NCI-H1092 (cell line): ENCODE measurements at places on chromosomes 2 and 18.

DNA sequence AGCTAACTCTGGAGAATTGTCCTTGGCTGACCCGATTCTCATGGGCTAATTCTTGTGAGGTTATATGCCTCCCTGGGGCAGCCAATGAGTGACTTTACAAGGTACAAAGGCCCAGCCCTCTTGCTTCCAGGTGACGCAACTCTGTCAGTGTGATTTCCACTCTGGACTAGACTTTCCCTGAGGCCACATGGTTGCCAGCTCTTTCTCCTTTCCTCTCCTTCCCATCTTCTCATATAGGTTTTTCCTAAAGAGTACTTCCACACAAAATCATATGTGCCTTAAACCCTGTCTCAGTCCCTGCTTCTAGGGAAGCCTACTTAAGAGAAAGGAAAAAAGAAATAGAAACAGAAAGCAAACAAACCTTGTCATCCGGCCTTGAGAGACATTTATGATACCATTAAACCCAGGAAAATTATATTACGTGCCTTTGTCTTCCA lies 226.2 kb upstream of the ZSWIM2 start:
- DNase-seq, result no peak

DNA sequence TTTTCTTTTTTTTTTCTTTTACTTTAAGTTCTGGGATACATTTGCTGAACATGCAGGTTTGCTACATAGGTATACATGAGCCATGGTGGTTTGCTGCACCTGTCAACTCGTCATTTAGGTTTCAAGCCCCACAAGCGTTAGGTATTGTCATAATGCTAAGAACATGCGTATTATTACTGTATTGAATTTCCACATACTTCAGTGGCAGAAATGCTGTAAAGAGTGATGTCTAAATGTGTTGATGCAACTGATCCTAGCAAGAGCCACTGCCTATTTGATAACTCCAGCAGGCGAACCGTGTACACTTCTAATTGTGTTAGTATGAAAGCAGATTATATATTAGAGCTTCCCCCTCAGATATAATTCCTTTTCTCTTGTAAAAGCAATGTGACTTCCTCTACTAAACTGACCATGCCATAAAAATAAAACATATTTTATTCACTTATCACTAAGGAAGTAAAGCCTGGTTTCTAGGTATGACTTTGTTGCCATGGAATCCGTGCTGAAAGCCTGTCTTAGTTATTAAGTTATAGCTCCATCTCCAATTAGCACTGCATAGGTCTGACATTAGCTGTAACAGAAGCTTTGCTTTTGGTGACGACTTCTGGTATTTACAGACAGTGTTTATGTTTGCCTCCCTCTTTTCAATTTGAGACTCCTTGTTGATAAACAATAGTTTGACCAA lies 280.0 kb downstream of the GALR1 start:
- DNase-seq, result no peak

DNA sequence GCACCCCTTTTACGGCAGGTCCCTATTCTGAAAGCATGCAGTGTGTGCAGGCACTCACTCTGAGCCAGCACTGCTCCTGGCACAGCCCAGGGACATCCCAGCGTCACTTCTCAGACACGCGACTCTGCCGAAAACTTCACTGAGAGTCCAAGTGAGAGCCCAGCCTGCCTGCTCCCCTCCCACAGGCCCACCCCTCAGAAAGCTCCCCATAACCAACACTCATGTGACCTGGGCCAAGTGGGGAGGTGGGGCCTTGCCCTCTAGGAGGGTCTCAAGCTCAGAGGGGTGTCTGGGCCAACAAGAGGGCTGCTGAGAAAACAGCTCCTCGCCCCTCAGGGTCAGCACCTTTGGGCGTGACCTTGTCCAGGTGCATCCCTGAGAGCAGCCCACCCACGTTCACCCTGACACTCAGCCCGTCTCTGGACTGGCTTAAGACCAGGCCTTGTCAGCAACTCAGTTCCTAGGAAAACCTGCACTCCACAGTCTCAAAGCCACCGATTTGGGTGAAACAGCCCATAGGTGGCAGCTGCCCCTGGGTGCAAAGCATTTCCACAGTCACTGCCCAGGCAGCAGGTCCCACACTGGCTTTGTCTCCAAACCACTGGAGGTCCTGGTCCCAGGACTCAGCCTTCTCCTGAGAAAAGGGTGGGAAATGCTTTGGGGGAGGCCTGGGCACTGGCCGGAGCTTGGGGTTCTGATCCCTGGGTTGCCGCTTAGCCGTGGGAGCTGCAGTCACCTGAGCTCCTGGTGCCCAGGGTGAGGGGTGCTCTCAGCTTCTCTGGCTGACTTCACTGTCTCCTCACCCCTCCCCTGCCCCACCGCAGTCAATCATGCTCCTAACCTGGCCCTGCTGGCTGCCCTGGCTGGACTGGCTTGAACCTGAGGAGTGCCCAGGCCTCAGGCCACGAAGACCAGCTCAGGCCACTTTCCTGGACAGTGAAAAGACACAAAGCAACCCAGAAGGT lies 209.6 kb downstream of the HDAC4 start:
- DNase-seq, result no peak

GRCh38 chr2:237269138-237269875 lies 144.7 kb downstream of the COL6A3 start:
- DNase-seq, result no peak

- no peak for DNase-seq
Observed at GRCh38 chr2:20925265-20925889, 102.5 kb upstream of the LDAH start.

DNA sequence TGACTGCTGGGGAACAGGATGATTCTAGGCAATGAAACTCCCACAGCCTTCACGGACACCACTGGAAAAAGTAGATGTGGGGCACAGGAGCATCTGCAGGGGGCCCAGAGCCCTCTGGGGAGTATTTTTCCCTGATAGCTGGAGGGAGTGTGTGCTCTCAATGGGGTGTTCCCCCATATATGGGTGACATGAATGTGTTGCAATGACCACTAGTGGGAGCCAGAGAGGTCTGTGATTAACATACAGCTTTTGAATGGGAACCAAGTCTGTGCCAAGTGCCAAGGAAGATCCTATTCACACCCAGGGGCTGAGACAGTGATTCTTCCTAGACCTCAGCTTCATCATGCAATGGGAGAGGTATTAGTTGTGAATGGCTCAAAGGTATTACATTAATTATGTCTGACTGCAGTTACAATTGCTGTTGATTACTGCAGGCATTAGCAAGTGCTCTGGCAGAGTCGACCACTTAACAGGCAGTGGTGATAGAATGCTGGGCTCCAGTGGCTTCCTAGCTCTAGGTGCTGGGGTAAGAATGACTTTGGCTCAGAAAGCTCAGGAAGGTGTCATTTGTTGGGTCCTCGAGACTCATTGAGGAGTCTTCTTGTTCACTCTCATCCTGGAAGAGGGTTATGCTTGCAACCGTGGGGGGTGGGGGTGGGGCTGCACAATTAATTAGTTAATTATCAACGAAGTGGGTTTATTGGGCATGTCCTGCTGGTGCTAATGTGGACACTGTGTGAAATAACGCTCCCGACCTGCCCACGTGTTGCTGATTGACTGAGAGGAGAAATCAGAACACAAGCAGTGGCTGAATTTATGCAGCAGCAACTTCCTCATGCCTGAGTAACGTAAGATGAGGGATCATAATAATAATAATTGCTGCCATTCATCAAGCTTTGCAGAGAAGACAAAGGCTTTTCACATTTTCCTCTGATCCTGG lies 194.1 kb downstream of the CLIP4 start:
- DNase-seq, result peak; percentile 46

GRCh38 chr2:134246154-134246874 lies 7.6 kb upstream of the MGAT5 start:
- DNase-seq, result no peak

DNA sequence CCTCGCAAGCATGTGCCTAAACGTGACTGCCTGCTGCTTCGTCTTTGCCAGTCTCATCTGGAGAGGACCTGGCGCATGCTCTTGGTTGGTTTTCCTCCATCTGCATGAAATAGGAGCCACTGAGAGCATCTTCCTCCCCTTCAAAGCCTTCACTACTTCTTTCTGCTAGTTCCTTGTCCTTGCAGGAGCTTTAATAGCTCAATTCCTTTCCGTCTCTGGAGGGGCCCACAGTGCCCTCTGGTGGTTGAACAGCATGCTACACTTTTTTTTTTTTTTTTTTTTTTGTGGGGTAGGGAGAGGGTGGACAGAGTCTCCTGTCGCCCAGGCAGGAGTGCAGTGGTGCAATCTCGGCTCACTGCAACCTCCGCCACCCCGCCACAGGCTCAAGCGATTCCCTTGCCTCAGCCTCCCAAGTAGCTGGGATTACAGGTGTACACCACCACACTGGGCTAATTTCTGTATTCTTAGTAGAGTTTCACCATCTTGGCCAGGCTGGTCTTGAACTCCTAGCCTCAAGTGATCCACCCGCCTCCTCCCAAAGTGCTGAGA lies 59.6 kb downstream of the SP110 start:
- DNase-seq, result no peak

GRCh38 chr2:215288112-215288815 lies 23.6 kb upstream of the ATIC start:
- no peak for DNase-seq

GRCh38 chr2:74925361-74925786 lies 33.1 kb upstream of the POLE4 start:
- no peak for DNase-seq

DNA sequence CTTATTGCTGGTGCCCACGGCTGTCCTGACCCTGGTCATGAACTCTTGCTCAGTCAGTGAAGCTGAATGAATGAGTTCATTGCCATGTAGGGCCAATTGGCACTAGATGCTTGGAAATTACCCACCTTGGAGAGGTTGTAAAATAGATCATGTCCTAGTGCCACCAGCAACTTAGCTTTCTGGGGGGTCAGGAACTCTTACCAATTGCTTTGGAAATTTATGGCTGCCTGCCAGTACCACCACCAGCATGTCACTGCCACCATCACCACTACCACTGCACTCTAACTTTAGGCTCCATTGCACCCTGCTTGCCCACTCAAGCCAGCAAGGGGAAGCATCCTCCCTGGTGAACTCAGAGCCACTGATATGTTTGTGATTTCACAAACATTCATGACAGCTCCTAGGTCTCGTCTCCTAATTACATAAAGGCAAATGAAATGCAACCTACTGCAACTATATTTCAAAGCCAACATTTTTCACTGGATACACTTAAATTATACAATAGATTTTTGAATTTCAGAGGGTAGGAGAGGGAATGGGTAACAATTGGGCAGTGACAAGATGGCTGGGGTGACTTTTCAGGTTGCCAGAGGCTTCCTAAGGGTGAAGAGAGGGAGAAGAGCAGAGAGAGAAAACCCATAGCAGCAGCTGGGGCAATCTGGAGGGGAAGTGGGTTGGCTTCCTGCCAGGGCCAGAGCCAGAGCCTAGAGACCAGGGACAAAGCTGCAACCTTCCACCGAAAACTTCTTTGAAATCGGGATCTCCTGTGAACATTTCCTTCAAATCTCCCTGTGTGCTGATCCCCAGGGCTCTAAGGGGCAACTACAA lies 3.5 kb upstream of the EMILIN1 start:
- DNase-seq, result peak; percentile 28

GRCh38 chr2:158273791-158274190 lies 172.1 kb downstream of the UPP2 start:
- DNase-seq, result no peak

GRCh38 chr2:42248846-42249245 lies 79.7 kb downstream of the EML4 start:
- DNase-seq, result no peak

- DNase-seq, result no peak
Observed at GRCh38 chr2:98084151-98084868, 2.7 kb upstream of the VWA3B start.

GRCh38 chr2:238854246-238854645 lies 6.4 kb downstream of the TWIST2 start:
- no peak for DNase-seq

GRCh38 chr2:231890896-231891513 lies 35.2 kb downstream of the NPPC start:
- peak; percentile 11 for DNase-seq

DNA sequence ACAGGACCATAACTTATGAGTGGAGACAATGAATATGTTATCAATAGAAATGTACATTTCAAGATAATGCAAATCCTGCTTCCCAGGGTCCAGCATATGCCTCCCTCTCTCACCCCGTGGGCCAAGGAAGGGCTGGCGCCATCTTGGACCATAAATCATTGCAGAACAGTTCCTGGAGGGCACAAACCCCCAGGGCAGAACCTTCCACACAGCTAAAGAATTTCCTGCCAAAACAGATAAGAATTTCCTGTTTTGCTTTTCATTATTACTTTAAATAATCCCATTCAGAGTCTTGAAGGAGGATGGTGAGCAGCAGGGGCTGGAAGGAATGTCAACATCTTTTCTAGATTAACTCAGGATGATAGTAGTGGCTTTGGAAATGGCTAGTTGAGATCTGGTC lies 53.7 kb downstream of the EHD3 start:
- DNase-seq, result no peak

DNA sequence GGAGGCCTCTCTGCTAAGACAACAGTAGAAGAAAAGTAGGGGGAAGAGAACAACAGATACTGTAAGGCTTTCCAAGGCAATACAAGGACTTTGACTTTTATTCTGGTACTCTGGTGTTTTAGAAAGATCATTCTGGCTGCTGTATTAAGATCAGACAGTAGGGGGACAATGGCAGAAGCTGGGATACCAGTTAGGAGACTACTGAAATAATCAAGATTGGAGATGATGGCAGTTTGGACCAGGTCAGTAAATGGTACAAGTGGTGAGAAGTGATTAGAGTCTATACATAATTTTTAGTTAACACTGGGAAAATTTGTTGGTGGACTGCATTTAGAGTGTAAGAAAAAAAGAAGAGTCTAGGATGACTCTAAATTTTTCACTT lies 139.7 kb downstream of the ROCK1 start:
- DNase-seq, result no peak

GRCh38 chr2:216292886-216293301 lies 79.4 kb downstream of the MARCHF4 start:
- no peak for DNase-seq

GRCh38 chr2:217870528-217871011 lies 132.2 kb downstream of the TNS1 start:
- no peak for DNase-seq

- DNase-seq, result no peak
Observed at GRCh38 chr18:3448838-3449511, 997 bp upstream of the TGIF1 start.

DNA sequence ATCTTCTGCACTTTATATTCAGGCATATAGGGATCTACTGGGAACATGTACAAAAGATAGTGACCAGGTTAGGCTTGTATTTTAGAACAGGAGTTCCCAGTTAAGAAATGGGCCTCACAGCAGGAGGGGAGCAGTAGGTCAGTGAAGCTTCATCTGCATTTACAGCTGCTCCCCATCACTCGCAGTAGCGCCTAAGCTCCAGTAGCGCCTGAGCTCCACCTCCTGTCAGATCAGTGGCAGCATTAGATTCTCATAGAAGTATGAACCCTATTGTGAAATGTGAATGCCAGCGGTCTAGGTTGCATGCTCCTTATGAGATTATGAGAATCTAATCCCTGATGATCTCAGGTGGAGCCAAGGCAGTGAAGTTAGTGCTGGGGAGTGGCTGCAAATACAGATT lies 224.4 kb upstream of the CYRIA start:
- no peak for DNase-seq

GRCh38 chr2:56376699-56377665 lies 193.2 kb downstream of the CCDC85A start:
- DNase-seq, result no peak

GRCh38 chr2:233323851-233324250 lies 16.2 kb downstream of the SAG start:
- DNase-seq, result no peak

GRCh38 chr2:227684258-227684657 lies 17.7 kb downstream of the SCYGR5 start:
- no peak for DNase-seq
